Foreskin keratinocyte (primary cell): ENCODE measurements at places on chromosomes 4 and X. TPM values are rescaled to one million over a fixed set of nuclear protein-coding genes. Genes with fewer than 3 reads are reported as not detected.

The SASH3 gene
- total RNA-seq = not detected in 2 replicates

The HOPX gene
- 4.5 and 8.1 TPM in 2 replicates for total RNA-seq

The SUPT20HL1 gene
- not detected in 2 replicates for total RNA-seq

The CXXC4 gene
- total RNA-seq = 0.03 TPM in 1 of 2 replicates, not detected in the other
